ENCODE measurements at places on chromosomes 7 and 10.

- no peak for DNase-seq
These were observed 18.8 kb downstream of the TFAM start for GRCh38 chr10:58404001-58404400.

DNA sequence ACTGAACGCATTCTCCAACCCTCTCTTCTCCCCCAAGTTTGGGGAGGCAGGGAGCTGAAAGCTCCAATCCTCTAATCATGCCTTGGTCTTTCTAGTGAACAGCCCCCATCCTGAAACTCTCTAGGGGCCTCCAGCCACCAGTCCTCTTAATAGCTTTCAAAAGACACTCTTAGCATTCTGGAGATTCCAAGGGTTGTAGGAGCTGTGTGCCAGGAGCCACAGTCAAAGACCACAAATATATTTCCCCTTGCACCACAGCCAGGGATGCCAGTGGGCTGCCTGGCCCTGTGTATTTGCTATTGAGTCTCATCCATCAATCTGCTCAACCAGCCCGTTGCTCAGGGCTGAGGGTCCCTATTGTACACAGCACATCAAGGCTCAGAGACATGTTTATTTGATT is 18.5 kb upstream of the MLXIPL start:
- DNase-seq, result no peak

- no peak for DNase-seq
These were observed 1.9 kb upstream of the ARL4A start for GRCh38 chr7:12685550-12685949.

- DNase-seq, result no peak
These were observed 38.2 kb upstream of the SDHAF3 start for GRCh38 chr7:97079300-97079699.

- DNase-seq, result no peak
These were observed 248.7 kb downstream of the CAMK1D start for GRCh38 chr10:12597788-12598765.

DNA sequence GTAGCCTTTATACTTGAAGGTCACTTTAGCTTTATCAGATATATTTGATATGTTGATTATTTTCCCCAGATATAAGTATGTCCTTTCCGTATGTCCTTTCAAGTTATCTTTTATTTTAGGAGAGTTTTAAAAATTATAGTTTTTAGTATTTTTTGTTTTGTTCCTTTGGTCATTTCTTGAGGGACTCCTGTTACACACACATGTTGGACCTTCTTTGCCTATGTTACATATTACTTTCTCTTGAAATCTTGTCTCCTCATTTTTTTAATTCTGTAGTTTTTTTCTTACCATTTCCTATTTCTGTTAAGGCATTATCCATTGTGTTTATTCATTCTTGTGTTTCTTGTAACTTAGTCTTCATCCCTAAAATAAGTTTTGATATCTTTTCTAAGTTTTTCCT is 23.9 kb downstream of the GLCCI1 start:
- no peak for DNase-seq

DNA sequence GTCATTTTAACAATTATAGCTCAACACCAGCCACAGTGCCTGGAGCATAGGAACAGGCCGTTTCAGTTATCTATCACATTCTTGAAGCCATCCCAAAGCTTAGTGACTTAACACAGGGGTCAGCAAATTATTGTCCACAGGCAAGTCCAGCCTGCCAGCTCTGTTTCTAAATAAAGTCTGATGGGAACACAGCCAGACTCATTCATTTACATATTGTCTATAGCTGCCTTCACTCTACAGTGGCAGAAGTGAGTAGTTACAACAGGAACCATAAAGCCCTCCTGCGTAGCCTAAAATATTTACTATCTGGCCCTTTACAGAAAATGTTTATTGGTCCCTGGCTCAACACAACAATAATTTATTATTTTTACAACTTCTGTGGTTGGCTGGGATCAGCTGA is 407.5 kb upstream of the AUTS2 start:
- DNase-seq, result no peak

DNA sequence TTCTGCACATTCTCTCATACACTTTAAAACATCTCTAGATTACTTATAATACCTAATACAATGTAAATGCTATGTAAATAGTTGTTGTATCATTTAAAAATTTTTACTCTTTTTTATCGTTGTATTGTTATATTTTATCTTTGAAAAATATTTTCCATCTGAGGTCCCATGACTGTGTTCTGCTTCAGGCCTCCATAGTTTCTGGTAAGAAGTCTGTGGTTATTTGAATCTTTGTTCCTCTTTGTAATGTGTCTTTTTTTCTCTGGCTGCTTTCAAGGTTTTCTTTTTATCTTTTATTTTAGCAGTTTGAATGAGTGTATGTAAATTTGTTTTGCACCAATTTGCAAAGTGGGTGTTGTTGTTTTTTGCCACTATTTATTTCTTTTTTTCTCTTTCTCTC is 263.1 kb downstream of the RPS24 start:
- DNase-seq, result no peak

- no peak for DNase-seq
These were observed 38.7 kb downstream of the GLI3 start for GRCh38 chr7:42198296-42198695.

GRCh38 chr10:21057436-21057835 is 160.3 kb upstream of the NEBL start:
- DNase-seq, result no peak

- DNase-seq, result peak; percentile 26
These were observed 411.9 kb downstream of the TFEC start for GRCh38 chr7:115618676-115619075.

GRCh38 chr7:138546064-138546619 is 86.1 kb downstream of the TRIM24 start:
- no peak for DNase-seq

- DNase-seq, result no peak
These were observed 76.8 kb upstream of the GDF10 start for GRCh38 chr10:47223236-47223635.
